ENCODE measurements at places on chromosomes 4 and X.
A peak's percentile ranks its signal among the peaks of the same experiment; 100 is the strongest.

DNA sequence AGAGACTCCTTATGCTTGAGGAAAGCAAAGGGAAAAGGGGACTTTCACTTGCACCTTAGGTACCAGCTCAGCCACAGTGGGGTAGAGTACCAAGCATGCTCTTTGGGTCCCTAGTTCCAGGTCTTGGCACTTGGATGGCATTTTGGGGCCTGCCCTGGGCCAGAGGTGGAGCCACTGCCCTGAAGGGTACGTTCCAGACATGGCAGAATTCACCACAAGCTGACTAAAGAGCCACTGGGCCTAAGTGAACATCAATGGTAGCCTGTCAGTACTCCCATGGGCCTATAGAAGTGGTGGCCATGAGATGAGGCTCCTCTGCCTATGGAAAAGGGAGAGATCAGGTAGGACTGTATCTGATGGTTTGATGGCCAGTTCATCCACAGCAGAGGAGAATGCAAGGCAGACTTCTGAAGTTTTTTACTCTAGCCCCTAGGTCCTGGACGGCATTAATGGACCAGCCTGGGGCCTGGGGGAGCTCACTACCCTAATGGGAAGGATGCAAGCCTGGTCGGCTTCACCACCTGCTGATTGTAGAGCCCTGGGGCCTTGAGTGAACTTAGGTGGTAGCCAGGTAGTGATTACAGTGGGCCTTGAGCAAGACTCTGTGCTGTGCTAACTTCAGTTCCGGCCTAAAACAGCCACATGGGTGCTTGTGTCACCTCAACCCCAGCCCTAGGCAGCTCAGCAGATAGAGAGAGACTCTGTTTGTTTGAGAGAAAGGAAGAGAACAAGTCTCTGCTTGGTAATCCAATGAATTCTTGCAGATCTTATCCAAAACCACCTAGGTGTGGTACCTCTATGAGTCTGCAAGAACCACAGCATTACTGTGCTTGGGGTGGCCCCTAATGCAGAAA, 19.8 kb upstream of the HSFX4 start:
- DNase-seq = no peak

GRCh38 chr4:185167234-185167633, 24.2 kb downstream of the SLC25A4 start:
- no peak for DNase-seq

- no peak for DNase-seq
Measured at GRCh38 chrX:7074148-7074907, 73.2 kb upstream of the STS start.

DNA sequence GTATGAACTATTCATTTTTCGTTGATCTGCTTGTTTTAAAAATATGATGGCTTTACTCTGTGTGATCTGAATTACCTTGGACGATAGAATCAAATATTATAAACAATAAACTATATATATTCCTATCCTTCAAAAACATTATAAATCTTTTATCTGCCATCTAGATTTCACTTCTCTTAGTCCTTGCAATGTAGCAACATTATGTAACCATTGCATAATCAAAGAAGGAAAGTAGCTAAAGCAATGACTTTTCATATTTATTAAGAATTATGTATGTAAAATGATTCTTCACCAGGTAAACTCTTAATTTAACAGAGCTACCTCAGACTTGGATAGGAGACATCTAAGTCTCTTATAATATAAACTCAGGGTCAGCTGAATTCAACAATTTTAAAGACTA, 210.5 kb downstream of the ADAMTS3 start:
- peak; percentile 49 for DNase-seq

- no peak for DNase-seq
Measured at GRCh38 chr4:188015025-188015940, 19.7 kb downstream of the ZFP42 start.

GRCh38 chrX:18146954-18147353, 73.7 kb downstream of the BEND2 start:
- peak; percentile 21 for DNase-seq

DNA sequence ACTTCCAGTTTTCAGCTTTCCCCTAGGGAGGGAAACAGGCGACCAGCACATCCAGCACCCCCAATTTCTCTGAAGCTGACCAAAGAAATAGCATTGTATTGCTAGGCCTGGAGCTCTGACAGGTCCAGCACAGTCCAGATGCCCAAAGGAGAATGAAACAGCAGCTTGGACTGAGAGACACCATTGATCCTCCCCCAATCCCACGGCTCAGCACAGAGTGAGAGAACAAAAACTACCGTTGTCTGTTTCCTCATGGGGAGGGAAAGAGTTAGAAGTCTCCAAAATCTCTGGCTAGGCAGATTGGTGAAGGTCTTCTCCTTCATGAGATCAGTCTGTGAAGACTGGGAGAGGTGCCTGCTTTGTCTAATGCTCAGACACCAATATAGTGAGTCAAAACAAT, 8.6 kb downstream of the TCEAL7 start:
- no peak for DNase-seq

DNA sequence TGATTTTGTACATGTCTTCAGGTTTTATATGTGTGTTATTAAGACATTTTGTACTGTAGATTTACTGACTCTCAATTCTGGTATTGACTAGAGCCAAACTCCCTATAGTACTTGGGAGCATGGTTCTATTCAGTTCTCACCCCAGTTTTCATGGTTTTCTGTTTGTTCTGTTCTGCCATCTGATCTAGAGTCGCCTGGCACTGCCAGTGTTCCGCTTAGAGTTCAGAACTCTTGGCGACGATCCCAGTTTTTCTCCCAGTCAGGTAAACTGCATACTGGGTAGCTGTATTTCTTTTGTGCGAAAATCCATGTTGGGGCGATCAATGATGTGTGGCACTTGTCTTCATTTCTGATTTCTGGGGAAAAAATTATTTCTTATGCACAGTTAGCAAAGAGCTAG, 78.0 kb downstream of the PHOX2B start:
- no peak for DNase-seq

DNA sequence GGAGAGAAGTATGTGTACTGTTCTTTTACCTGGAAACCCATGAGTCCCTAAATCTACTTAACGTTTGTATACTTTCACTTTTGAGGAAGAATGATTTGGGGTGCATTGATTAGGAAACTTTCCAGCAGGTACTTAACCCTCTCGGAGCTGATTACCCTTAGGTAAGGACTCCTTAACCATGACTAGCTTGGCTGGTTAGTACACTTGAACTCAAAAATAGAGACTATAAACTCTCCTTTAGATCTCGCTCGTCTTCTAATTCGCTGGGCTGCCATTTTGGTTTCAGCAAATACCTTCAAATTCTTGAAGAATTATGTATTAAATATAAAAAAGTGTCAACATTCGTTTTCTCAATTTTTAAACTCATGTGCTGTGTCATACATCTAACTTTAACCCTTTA, 2.0 kb downstream of the USP9X start:
- DNase-seq = peak; percentile 23

DNA sequence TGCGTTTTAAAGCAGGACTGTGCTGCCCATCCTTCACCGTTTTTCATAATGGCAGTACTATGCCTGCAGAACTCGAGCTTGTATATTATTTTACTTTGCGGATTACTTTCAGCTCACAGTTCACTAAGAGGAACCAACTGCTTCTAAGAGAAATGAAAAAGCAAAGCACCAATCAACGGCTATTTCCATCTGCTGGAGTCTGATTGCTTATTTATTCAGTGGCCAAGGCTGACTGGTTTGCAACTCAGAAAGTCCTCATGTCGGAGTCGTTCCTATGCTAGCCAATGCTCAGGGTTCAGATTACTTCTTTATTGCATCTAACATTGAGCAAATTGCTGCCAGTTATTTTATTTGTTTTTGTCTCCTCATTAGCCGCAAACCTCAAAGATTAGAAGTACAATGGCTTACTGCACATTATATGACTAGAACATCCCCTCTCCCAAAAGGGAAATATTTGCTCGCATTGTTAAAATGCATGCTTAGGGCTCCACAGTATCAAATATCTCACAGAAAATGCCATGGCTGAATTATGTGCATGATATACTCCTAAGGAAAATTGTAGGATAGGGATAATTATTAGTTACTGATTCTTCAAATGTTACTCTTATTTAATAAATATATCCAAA, 1628.2 kb upstream of the ADGRL3 start:
- no peak for DNase-seq

GRCh38 chr4:106371161-106371560, 2.6 kb upstream of the GIMD1 start:
- DNase-seq = peak; percentile 28

DNA sequence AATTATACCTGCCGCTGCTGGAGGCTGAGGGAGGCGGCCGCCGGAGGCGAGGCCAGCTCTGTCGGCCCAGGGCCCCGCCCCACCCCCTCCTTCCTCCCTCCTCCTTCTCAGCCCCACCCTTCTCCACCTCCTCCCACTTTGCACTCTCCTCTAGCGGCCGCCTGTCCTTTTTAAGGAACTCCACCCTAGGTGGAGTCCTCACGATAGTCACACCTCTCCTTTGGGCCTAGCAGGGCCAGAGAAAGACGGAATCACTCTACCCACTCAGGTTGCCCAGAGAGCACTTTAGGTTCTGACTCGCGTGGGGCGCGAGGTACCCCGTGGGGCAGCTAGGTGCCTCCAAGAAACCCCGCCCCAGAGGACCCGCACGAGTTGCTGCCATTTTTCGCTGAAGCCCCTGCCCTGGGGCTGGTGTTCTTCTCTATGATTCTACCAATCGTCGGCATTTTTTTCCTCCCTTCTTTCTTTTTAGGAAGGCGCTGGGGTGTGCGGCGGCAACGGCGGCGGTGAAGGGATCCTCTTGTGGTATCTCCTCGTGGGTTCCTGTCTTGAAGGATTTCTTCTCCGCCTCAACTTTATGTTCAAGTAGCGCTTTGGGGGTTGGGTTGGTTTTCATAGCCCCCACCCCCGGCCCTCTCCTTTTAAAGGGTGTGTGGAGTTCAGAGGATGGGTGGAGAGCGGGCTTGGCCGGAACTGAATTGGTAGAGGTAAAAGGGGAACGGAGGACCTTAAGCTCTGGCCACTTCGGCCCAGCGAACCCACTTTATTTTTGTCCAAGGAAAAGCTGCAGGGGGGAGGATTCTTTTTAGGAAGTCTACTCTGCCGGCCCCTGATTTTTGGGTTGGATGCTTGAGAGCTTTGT, at the start of gene KLF8:
Gene KLF8 (plus strand): TSS at position 136 of the 862 bp plus-strand sequence. CDS start 979 bp downstream, outside the sequence.
- DNase-seq = no peak

- DNase-seq = no peak
Measured at GRCh38 chr4:7466904-7467303, 32.2 kb upstream of the PSAPL1 start.

DNA sequence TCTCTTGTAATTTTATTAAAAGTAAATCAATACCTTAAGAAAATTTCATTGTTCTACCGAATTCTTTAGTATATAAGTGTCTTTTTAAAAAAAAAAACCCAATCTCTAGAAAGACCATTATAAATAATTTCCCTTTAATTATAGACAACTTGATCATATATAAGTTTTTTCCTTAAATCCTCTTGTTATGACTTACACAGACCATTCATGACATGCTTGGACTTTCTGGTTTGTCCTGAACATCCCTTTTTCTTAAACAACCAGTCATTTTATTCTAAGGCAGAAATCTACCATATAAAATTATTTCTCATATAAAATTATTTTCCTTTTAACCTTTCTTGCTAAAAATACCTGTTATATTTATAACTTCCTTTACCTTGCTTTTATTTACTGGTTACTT, 15.4 kb upstream of the FHDC1 start:
- no peak for DNase-seq

DNA sequence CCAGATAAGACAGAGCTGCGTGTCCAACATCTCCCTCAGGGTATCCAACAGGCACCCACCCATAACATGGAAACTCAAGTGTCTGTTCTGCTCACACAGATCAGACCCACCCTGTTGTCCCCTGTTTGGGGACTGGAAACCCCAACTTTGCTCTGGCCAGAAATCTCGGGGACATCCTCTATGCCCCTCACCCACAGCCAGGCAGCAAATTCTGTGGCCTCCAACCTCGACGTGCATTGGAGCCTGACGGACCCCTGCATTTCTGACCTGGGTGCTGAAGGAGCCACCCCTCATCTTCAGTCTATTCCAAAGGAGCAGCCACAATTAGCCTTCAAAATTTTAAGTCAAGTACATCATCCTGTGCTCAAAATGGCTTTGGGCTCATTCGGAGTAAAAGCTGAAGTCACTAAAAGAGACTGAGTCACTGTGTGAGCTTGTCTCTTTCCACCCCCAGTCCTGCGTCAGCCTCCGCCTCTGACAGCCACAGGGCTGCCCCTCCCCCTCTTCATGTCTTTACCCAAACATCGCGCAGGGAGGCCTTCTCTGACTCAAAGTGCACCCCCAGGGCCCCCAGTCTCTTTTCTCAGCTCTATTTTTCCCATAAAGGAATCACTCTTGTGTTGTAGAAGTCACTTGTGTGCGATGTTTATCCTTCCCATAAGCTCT, 24.4 kb upstream of the PDE6B start:
- DNase-seq = no peak

DNA sequence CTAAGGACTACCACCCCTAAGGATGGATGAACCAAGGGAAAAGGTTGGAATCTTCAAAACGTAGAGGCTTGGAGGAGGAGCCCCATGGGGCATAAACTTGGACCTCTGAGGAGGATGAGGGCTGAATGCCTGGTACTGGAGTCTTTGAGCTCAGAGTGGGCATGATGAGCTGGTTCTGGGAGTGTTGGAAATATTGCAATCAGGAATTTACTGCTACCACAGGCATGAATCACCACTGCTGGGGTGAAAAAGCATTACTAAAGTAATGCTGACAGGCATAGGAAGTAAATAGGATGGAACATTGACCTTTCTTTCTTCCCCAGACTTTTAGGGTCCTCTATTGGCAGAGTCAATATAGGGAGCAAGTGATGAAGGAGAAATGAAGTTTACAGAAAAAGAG, 105.8 kb upstream of the RPS6KA3 start:
- DNase-seq = peak; percentile 52

DNA sequence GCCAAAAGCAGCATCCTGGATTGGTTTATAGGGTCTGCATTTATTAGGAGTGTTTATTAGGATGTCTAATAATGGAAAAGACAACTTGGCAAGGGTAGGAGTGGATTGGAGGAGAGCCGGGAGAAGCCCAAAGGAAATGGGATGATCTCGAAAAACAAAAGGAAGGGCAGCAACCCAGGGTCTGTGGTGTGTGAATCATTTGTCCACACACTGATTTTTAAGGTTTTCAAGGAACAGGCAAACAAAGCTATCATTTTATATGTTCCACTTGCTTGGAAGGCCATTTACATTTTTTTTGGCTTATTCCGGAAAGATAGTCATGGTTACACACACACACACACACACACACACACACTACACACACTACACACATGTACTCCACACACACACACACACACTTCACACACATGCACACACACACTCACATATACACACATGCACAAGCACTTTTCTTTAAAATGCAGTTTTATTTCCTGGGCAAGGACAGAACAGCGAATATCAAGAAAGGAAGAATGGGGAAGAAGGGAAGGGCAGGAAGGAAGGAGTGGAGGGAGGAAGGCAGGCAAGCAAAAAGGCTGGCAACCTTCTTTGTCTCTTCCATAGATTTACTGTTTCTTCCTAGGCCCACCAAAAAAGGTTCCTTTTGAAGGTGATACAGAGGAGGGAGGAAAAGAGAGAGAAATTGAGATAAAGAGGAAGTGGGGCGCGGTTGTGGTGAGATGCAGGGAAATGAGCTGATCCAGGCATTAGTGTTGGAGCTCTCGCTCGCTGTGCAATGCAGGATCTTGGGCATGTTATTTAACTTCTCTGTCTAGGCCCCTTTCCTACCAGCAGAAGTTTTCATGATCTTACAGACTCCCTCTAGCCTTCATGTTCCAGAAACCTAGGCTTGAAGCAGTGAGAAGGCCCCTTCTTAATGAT, 88.6 kb upstream of the MAML3 start:
- no peak for DNase-seq

GRCh38 chr4:155818639-155819038, 47.4 kb downstream of the ASIC5 start:
- DNase-seq = peak; percentile 61

Measured in adipocyte (in vitro differentiated cells).